ENCODE measurements at places on chromosomes 6 and 20.

- no peak for DNase-seq
Observed at GRCh38 chr6:81950877-81951276, 198.4 kb upstream of the TENT5A start.

DNA sequence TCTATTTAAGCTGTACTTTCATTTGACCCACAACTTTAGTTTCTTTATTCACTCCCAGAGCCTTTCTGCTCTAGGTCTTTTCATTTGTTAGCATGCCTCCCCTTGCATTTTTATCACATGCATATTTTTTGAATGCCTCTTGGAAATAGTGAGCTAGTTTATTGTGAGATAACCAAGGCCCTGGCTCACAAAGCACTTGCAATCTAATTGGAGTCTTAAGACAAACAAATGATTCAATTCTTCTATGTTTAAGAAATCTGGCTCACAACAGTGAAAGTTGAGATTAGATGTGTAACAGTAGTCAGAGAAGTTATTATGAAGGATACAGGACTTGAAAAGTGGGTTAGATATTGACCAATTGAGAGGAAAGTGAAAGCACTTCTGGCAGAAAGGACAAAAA, 173.4 kb downstream of the MOXD1 start:
- DNase-seq: no peak

DNA sequence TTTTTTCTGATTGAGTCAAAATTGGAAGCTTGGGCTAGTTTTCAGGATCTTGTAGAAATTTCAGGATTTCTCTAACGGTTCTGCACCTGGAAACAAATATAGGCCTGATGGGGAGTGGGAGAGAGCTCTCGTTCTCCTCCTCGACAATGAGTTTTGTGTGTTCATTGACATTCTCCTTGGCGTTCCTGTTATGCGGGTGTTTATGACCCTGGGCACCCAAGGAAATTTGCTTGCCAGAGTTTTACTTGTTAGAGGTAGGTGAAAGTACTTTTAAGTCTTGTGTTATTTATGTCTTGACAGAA, 2.2 kb downstream of the ASXL1 start:
- DNase-seq: no peak

GRCh38 chr6:93433592-93433991, 14.2 kb upstream of the EPHA7 start:
- no peak for DNase-seq

GRCh38 chr6:162618448-162619002, 109.0 kb downstream of the PRKN start:
- no peak for DNase-seq

- DNase-seq: no peak
Observed at GRCh38 chr6:152271776-152272464, 365.2 kb downstream of the SYNE1 start.

- no peak for DNase-seq
Observed at GRCh38 chr6:161233986-161234661, 39.7 kb downstream of the AGPAT4 start.

- DNase-seq: no peak
Observed at GRCh38 chr6:157631412-157631811, 191.6 kb upstream of the SNX9 start.

DNA sequence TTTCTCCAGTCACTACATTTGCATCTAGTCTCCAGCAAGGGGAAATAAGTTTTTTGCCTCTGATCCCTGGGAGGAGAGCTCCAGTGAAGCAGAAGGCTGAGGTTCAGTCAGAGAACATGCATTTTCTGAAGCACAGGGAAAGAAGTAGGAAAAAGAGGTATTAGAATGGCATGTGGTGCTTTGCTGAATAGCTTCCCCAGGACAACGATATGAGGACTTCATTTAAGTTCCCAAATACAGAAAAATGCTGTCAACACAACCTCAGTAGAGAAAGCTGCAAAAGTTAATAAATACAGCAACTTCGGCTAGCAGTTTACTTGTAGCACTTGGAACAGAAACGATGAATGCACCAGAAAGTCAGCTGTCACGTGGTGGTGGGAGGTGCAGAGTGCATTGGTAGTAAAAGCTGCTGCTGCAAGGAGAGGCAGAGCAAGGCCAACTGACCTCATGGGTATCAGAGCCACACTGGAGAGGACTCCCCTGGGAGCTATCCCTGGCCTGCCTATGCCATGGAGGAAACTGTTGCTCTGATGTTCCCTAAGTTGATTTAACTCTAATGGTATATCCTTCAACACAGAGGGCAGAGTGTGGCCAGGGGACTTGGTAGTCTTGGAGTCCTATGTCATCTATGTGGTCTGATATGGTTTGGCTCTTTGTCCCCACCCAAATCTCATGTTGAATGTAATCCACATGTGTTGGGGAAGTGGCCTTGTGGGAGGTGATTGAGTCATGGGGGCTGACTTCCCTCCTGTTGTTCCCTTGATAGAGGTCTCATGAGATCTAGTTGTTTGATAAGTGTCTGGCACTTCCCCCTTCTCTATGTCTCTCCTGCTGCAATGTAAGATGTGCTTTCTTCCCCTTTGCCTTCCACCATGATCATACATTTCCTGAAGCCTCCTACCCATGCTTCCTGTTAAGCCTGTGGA, 85.9 kb downstream of the ADTRP start:
- DNase-seq: no peak

- no peak for DNase-seq
Observed at GRCh38 chr6:147195987-147196386, 8.2 kb upstream of the STXBP5 start.

- no peak for DNase-seq
Observed at GRCh38 chr6:48766349-48766748, 655.4 kb upstream of the PTCHD4 start.

DNA sequence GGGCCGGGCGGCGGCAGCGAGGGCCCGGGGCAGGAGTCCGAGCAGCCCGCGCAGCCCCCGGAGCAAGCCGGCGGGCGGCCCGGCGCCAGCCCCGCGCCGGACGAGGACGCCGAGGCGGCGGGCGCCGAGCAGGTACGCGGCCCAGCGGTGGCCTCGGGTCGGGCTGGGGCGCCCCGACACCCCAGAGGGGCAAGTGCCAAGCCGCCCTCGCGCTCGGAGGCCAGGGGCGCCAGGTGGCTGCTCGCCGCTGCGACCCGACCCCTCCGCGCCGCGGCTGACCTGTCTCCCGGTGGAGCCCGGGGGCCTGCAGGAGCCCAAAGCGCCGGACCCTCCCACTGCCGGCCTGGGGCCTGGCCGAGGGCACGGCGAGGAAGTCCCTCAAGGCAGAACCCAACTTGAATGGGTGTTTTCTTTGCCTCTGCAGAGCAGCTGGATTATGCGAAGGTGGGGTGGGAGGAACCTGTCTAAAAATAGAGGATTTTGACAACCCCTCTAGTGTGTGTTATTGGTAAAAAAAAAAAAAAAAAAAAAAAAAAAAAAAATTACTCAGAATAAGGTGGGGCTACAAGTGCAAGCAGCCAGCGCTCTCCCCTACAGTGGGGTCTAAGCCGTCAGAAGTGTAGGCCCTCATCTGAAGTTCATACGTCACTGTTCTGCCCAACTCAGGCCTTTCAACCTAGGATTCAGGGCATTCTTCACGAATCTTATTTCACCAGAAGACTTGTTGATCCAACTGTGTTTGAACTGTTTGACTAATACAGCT, 609 bp downstream of the OGFRL1 start:
- no peak for DNase-seq

DNA sequence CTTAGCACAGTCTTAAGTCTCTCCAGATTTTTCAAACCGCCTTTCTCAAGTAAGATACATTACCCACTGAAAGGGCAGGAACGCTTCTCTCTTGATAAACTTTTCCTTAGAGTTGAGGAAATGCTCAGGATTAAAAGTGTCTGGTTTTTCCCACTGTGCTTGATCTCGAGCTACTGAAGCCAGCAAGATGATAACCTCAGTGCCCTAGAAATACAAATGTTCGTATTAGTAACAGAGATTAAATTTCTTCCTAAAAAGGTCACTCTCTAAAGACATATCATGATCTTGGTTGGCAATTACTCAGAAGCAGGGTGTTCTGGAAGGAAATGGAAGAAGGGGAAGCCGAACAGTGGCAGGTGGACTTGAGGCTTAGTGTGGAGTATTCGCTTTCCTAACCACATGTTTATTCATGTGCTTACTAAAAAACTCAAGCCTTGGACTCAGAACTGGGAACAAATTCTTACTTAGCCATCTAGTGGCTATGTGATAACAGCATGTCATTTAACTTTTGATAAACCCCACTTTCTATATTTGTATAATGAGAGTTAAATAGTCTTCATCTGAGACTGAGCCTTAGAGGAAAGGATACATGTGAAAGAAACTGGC, 20.1 kb downstream of the C6orf141 start:
- no peak for DNase-seq

DNA sequence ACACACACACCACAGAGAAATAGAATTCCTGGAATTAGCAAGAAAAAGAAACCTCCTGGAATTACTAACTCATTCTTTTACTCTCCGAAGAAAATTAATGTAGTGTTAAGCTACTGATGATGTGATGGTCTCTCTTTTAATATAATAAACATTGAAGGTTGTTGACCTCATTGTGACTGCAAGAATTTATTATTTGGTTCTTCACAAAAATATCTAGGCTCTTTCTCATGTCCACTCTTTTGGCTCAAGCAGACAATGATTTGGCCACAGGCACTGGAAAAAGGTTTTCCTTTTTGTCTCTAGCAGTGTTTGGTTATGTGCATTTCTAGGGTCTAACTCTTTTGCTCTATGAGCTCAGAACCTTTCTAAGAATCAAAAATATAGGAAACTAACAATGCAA, 811.9 kb downstream of the TENT5A start:
- DNase-seq: no peak

DNA sequence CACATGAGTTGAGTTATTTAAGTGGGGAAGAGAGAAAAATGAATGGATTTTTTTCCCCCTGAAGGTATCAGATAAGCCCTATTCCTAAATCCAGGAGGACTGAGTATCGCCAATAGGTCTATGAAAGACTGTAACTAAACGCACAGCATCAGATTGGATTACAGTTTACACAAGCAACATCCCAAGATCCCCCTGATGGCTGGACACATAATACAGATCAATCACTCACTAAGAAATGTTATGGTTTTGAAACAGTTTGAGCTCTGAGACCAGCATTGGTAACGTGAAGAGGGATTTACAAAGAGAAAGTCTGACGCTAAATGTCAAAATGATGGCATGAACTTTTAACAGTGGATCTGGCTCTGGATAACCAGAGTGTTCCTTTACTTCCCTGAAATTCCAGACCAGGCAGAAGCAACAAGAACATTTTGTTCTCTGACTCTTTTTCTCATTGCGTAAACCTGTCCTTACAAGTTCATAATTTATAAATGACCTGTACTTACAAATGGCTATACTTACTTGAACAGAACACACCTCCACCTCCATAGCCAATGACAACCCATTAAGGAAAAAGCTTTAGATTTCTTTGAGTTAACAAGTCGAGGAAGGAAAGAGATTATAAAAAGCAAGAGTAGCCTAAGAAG, 131.8 kb upstream of the BEND3 start:
- DNase-seq: no peak

DNA sequence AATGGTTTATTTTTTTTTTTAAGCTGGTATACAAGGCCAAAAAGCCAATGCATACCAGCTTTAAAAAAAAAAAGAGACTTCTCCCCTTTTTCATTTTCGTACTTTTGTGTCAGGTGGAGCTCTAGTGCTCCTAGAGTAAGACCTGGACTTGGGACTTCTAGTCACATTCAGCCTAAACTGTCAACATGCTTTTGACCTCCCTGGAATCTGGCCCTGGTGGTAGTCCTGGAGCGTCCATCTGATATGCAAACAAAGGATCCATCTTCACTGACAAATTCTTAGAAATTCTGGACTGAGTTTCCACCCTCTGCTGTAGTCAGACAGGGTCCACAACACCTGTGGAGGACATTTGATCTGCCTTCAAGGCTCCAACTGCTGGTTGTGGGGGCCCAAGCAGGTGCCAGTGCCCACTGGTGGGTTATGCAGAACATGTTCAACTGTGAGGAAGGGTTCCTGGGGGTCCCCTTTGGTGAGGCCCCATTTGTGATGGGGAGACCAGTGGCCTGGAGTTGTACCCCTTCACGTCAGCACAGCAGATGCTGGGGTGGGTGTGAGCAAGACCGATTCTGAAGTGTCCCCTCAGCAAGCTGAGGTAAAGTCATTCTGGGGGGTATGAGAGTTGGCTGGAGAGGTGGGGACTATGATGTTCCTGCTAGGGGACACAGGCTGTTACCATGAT, 12.6 kb upstream of the PCMTD2 start:
- no peak for DNase-seq

GRCh38 chr6:93677264-93677965, 258.1 kb upstream of the EPHA7 start:
- no peak for DNase-seq

GRCh38 chr20:53276143-53276542, 304.0 kb downstream of the TSHZ2 start:
- no peak for DNase-seq

DNA sequence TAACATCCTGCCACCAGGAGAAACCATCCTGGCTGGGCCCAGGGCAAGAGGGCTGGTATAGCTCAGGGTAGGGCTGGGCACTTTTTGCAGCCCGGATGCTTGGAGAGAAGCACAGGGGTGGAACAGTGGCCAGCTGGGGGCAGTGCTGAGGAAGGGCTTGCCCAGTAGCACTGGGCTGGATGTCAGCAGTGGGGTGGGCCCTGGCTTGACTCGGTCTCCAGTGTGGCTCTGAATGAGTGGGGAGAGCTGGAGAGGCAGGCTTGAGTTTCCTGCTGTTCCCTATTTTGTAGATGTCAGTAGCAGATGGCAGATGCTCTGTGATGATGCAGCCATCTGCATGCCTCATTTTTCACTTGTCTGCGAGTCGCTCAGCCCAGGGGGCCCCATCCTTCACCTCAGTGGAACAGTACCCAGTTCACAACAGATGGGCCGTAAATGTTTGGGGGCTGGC, 56.3 kb upstream of the TULP1 start:
- no peak for DNase-seq

- DNase-seq: no peak
Observed at GRCh38 chr20:43855803-43856202, 58.8 kb upstream of the TOX2 start.

GRCh38 chr6:79598012-79598411, 33.1 kb upstream of the SH3BGRL2 start:
- DNase-seq: no peak

GRCh38 chr6:51398064-51398705, 579.5 kb downstream of the TFAP2B start:
- peak; percentile 19 for DNase-seq

DNA sequence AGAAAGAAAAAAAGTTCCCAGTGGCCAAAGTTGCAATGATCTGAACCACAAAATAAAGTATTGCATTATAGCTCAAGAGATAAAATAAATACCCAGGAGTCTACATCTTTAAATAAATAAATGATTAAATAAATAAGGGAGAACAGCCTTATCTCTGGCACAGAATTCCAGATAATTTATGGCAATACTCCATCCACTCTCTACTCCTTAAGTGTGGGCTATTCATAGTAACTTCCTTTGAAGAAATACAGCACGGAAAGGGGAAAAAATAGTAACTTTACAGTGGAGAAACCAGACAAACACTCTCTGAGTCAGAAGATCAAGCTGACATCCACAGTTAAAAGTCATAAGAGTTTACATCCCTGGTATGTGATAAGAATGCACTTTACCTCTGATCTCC, 11.6 kb downstream of the AURKA start:
- DNase-seq: no peak

DNA sequence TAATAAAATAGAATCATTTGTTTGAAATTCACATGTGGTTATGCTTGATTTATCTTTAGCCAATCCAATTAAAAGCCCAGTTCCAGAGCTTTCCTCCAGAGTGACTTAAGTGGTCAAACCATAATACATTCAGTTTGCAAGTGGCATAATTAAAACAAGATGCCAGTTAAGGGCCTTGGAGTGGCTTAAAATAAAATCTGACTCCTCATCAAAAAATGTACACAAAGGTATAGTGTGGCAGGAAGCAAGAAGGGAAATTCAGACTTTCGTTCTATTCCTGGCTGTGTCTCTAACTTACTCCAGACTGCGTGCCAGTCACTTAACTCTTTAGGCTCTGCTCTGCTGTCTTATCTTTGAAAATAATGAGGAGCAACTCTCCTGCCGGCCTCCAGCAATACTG, 251.3 kb upstream of the PRND start:
- DNase-seq: no peak

All from NK-92 treated with Interleukin-12 subunit alpha and Interleukin-12 subunit beta, amount 100 ng/mL, for 24 hours (cell line).